Mesendoderm (in vitro differentiated cells): ENCODE measurements at places on chromosomes 1 and 21.

DNA sequence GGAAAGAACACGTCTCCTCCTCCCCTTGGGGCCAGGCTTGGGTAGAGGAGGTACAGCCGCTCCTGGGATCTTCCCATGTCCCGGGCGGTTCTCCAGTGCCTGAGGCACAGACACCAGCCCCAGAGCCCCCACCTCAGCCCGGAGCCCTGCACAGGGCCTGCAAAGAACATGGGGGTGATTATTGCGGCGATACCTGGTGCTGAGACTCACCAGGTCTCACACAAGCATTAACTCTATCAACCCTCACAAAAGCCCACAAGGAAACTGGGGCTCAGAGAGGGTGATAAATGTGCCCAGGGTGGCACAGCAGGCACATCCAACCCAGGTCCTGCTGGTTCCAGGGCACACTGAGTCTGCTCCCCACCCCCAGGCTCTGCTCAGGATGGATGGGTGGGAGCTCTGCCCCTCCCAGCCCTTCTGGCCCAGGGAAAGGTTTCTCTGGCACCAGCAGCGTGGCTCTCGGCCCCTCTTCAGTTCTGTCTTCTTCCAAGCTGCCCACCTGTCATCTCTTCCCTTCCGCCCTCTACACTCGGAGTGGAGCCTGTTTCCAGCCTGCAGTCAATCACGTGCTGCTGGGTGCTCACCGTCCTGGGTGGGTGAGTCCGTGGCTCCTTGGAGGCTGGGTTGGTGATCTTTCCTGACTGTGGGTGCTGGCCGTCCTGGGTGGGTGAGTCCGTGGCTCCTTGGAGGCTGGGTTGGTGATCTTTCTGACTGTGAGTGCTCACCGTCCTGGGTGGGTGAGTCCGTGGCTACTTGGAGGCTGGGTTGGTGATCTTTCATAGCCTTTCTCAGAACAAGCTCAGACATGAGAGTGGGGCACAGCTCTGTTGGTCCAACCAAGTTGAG lies 53.6 kb upstream of the AJAP1 start:
- no peaks in the 10 kb centered on the region for H3K36me3 ChIP-seq
- no peaks in the 10 kb centered on the region for H3K4me1 ChIP-seq
- H3K27me3 ChIP-seq, result no peaks in the 10 kb centered on the region
- no peak for DNase-seq
- no peak overlapping the region for H3K4me3 ChIP-seq

DNA sequence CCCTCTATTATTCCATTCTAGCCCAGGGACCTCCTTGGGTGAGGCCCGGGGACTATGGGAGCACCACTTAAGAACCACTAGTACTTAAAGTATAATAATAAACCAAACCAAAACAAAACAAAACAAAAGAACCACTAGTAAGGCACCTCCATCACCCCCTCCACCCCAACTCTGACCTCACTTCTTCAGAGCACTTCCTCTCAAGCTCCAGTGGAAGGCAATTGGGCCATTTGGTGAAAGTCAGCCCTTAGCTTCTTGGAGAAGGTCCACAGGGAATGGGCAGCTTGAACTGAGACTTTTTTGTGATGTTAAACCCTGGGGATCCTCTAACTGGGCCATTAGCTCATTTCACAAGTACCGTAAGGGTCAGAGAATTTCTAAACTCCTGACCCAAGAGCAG lies 237.3 kb downstream of the RHOU start:
- H3K36me3 ChIP-seq, result no peaks in the 10 kb centered on the region
- no peaks in the 10 kb centered on the region for H3K27me3 ChIP-seq
- no peak overlapping the region for H3K27ac ChIP-seq
- no peaks in the 10 kb centered on the region for H3K4me1 ChIP-seq
- H3K4me3 ChIP-seq, result no peak overlapping the region

DNA sequence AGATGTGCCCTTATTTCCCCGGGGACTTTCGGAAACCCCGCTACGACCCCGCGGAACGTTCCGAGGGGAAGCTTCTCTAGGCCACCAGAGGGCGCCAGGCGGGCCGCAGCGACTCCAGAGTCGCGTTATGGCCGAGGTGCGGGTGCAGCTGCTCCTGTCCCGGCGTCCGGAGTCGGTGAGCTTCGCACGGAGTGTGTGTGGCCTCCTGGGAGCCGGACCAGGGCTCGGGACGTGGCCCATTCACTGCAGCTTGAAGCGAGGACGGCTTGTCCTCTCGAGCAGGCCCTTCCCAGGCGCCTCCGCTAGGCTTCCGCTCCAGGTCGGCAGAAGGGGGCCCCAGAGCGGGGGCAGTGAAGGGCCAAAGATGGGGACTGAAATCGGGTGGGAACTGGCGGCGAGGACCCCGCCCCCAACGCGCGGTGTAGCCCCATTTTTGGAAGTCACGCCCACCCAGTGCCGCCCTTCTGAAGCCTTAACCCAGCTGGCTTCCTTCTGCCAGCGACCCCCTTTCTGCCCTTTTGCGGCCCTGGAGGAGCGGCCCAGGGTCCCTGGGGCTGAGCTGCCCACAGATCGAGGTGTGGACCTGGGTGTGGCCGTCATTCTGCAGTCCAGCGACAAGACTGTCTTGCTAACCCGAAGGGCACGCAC lies at the start of gene NUDT17:
Gene NUDT17, plus strand, starts transcription at position 117 of the 648 bp plus-strand sequence. Its CDS starts 11 bp downstream, at position 128.
- H3K36me3 ChIP-seq, result peaks cover 12% of the 10 kb centered on the region
- H3K27ac ChIP-seq, result no peak within 1 kb of the TSS
- H3K4me1 ChIP-seq, result no peaks in the 10 kb centered on the region
- H3K4me3 ChIP-seq, result peak within 1 kb of the TSS; percentile 66

DNA sequence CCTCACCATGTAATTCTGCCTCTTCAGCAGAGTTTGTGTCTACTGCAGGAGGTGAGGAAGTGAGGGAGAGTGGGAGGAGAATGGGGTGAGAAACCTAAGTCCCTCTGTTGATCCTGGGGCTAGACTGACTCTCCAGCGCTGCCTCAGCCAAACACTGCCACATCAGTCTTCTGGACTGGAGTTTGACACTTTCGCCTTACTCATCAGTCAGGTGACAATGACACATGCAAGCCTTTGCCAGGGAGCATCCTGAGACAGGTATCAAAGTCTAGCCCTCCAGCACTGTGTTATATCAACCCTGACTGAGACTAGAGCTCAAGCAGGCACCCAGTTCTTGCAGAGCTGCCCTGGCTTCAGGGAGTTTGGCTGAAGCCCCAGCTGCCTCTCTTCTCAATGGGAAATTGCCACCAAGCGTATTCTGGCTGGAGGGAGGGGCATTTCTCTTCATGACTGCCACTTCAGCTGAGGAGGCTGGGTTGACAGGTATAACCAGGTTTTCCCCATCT lies 33.3 kb upstream of the SUCO start:
- H3K27me3 ChIP-seq, result no peaks in the 10 kb centered on the region
- no peak overlapping the region for H3K4me3 ChIP-seq

DNA sequence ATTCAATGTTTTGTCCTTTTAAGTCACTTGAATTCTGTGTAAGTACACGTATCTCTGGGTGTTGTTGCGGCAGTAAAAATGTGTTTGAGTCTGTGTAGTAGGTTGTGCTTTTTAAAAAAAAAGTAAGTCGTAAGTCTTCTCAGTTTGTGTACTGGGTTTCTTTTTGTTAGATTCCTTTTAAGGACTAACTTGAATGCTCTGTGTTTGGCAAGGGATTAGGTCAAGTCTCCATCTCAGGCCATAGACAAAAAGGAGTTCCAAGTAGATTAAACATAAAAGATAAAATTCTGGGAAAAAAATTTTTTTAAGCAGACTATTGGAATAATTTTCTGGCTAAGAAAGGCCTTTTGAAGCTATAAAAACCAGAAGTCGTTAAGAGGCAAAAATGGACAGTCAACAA lies 113.1 kb downstream of the ATP5PO start:
- no peak overlapping the region for H3K27ac ChIP-seq
